ENCODE measurements at places on chromosomes 13 and 19.

DNA sequence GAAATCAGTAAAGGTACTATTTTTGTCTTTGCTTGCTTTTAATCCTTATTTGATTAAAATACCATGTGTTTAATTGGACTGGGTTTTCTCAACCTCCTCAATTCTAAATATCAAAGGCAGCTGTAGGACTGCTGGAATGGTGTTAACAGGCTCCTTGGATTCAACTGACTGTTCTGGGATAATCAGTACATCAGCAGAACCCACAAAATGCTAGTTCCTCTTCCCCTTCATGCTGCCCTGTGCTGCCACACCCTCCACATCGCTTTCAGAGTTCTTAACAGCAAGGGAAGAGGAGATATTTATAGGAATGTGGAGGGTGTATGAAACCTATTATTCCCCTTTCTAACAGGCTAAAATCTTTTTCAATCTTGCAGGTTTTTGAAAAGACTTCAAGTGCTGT is 82.4 kb downstream of the KCTD12 start:
- DNase-seq = peak; percentile 59

DNA sequence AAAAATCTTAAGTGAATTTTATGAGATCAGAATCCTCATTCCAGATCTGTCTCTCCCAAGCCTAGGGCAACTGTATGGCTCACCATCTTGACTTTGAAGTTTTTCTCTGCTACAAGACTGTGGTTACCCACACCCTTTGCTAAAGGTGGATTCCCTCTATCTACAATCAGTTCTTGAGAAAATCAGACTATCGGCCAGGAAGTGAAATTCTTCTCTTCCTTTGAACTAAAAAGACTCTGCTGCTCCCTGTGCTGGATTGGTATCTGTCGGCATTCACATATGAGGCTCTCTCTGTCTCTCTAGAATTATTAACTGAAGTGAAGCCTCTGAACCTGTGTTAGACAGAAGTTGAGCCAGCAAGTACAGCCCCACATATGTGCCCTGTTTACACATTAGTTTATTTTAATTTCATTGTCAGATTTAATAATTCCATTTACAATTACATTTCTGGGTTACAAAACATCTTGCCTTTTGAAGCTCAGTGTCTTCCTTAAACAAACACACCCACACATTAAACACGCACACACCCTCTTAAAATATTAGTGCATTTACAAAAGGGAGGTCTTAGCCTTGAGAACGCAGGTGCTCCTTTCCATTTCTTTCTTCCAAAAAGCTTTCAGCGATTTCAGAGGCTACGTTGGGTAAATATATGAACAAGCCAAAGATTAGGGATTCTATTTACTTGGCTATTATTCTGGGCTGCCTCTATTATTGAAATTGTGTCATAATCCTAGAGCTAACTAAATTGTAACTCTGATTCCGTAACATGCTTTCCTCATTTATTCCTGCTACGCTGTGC is 145.7 kb downstream of the MIPEP start:
- DNase-seq = no peak

GRCh38 chr13:95954266-95954665 is 98.9 kb downstream of the UGGT2 start:
- DNase-seq = no peak

DNA sequence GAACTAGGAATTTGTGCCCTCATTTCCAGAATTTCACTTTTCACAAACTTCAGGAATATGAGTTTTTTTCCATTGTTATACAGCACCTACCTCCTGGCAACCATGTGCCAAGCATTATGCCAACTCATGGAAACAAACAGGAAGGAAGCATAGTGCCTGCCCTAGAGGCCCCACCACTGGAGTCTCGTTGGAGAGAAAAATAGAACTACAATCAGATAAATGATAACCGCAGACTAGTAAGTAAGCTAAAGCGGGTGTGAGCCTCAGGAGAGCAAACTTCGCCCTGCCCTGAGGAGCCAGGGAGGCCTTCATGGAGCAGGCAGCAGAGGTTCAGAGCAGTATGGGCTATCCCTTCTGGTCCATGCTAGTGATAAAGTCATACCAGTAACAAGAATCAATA is 75.9 kb downstream of the FRY start:
- peak; percentile 36 for DNase-seq

- no peak for DNase-seq
These were observed 313.1 kb upstream of the MAB21L1 start for GRCh38 chr13:35789335-35790165.

DNA sequence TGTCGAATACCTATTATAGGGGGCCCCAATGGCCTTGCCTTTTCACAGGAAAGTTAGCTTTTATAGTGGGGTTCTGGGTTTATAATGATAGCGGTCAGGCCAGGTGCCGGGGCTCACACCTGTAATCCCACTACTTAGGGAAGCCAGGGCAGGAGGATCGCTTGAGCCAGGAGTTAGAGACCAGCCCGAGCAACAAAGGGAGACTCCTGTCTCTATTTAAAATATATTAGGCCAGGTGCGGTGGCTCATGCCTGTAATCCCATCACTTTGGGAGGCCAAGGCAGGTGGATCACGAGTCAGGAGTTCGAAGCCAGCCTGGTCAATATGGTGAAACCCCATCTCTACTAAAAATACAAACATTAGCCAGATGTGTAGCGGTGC is 7.3 kb downstream of the RPS11 start:
- no peak for DNase-seq

DNA sequence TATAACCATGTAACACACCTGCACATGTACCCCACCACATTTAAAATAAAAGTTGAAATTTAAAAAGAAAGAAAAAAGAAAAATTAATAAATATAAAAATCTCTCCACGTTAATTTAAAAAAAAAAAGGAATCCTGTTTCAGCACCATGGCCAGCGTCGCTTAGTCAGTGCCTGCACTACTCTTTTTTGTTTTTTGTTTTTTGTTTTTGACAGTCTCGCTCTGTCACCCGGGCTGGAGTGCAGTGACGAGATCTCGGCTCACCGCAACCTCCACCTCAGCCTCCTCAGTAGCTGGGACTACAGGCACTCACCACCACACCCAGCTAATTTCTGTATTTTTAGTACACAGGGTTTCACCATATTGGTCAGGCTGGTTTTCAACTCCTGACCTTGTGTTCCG is 835.9 kb downstream of the UQCRFS1 start:
- no peak for DNase-seq

- DNase-seq = no peak
These were observed 1.3 kb downstream of the FAM174C start for GRCh38 chr19:1276628-1277022.
